Endodermal cell (in vitro differentiated cells): ENCODE measurements at places on chromosomes 1 and 21.
A peak's percentile ranks its signal among the peaks of the same experiment; 100 is the strongest.

DNA sequence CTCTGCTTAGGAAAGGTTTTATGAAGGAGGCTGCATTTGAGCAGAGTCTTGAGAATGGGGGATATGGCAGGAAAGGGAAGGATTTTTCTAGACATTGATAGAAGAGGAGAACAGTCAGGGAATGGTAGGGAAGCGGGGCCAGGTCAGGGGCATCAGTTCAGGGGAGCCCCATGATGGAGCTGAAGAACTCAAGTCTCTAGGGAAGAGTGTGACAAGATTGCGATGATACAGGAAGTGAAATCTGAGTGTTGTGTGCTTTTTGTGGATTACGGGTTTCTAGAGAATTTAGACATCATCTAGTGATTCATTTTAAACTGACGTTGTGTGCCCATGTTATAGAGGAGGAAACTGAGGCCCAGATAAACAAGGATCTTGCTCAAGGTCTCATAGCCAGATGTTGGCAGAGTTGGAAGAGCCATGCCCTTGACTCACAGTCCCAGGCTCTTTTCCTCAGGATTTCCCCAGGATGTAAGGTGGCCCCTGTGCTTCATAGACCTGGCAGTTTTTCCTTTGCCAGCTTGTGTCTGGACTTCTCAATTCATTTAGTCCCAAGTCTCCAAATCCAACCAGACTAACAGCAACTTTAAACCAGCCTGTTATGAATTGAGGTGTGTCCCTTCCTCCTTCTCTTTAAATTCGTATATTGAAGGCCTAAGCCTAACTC is 130.3 kb downstream of the ROR1 start:
- DNase-seq: no peak

DNA sequence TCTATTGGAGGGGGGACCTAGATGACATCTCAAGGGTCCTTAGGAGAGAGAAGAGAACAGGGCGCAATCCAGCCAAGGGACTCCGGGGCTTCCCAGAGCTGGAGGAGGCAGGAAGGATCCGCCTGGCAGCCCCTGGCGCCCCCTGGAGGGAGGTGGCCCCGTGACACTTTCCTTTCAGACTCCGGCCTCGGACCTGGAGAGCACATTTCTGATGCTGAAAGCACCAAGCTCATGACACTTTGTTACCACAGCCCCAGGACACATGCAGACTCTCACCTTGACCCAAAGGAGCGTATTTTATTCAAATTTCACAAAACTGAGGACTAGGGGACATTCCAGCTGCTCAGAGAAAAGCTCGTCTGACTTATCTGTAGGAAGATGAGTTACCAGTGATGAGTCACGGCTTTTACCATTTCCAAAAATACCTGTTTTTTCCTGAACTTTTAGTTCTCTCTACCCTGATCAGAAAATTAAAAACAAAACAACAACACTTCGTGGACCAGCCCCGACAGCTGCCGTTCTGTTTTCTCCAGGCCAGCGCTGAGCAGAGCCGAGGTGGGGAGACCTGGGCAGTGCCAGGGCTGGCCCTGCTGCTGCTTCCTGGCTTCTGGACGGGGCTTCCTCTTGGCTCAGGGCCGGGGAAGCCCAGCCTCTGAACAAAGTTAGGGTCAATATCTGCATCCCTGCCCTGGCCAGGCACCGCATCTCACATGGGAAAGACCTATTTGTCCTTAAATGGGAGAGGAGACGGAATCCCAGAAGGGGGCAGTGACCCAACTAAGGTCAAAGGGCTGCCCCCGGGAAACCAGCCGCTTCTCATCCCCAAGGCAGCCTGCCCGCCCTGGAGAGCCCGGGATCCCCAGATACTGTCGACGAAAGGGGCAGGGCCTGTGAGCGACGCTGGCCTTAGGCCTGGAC is 21.6 kb upstream of the POFUT2 start:
- DNase-seq: peak; percentile 95

DNA sequence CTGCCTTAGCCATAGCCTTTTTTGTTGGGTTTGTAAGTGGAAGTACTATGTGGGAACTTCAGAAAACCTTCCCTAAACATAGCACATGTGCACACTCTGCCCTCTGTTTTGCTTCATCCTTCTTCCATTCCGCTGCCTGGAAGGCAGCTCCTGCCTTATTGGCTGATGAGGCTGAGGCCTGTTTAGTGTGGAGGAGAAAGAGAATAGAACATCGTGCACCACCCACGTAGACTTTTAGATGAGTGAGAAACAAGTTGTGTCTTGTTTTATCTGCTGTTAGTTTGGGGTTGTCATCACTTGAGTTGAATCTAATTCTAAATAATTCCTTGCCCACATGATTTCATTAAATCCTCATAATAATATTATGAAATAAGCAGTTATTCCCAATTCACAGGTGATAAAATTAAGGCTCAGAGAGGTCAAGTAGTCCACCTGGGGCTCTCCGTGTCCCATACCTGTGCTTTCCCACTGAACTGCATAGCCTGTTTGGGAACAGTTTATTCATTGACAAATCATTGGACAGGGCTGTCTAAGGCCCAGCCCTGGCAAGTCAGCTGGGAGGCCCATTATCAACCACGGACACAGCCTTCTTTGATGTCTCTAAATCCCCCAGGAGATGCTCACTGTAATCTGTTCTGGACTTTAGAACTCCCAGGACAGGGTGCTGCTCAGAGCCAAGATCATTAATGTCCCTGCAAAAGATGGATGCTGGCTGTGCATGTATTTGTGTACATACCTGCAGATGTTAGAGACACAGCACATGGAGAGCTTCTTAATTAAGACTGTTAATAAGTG is 93.0 kb downstream of the ABCA4 start:
- no peak for DNase-seq

DNA sequence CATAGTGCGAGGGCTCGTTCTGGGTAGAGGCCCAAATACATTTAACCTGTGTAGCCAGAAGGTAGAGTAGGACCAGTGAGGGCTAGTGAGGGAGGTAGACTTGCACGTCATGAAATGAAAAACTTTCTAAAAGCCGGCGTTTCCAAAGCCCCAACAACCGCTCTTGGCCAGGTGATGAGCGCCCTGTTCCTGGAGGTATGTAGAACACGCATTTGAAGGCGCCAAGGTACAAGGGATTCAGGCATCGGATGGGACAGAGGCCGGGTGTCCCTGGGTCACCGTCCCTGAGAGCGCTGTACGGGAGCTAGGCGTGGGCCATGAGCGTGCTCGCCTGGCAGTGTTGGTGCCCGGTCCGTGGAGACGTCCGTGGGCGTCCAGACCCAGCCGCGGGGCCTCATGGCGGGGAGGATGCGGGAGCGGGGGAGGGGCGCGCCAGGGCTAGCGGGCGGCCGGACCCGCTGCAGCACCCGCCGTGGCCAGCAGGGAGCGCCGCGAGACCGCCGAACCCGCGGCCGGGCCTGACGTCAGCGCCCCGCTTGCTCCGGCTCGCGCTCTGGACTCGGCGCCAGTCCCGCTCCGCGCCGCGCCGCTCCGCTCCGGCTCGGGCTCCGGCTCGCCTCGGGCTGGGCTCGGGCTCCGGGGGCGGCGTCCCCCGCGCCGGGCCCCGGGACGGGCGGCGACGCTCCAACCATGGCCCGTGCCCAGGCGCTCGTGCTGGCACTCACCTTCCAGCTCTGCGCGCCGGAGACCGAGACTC is at the start of gene PTPRU:
PTPRU (plus strand) TSS at position 568 of the 757 bp plus-strand sequence; CDS start at position 691, 123 bp downstream.
- DNase-seq: peak; percentile 93

- peak; percentile 33 for DNase-seq
These were observed 55.0 kb downstream of the S1PR1 start for GRCh38 chr1:101291562-101292380.

DNA sequence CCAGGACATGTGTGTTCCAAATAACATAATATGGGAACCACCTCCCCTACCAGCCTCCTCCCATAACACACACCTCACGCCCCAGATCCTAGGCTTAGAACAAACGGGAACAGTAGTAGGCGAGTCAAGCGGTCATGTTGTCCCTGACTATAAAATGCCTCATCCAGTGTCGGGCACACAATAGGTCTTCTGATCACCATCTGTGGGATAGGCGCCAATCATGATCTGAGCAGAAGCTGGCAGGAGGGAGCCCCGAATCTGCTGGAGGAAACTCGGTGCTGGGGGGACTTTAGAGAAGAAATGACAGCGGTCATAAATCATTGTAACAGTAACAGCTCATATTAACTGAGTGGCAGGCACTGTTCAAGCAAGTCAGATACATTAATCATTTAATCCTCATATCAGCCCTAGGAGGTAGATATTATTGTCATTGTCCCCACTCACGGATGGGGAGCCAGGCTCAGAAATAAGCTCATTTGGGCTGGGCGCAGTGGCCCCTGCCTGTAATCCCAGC is 13.4 kb downstream of the ALPL start:
- DNase-seq: no peak

DNA sequence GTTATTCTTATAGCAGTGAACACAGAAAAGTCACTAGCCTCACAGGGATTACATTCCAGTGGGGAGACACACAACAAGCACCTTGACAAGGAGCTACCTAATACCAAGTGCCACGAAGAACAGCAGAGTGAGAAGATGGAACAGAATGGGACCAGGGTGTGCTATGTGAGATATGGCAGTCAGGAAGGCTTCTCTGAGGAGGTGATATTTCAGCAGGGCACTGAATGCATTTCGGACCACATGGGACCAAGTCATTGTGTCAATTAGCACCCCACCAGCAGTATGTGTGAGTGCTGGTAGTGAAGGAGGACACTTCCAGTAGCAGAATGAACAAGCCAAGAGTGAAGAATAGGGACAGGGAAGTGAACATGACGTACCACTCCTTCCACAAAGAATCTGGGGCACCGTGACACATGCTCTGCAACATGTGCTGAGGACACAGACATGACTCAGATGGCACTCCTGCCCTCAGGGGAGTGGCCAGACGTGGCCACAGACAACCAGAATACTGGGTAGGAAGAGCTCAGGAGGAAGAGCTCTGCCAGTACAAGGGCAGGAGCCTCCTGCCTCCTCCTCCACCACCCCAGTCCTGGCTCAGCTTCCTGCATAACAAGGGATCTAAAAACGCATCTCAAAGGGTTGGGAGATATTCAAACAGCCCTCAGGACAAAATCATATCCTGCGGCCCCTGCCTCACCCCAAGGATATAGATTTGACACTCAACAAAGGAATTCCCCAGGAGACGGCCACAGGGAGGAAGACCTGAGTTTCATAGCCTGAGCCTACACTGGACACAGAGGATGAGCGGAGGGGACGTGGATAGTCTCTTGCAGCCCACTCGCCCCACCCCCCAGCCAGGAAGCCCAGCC is 102.5 kb downstream of the TRABD2B start:
- peak; percentile 69 for DNase-seq

GRCh38 chr21:38533887-38534286 is 35.6 kb upstream of the ERG start:
- DNase-seq: no peak

DNA sequence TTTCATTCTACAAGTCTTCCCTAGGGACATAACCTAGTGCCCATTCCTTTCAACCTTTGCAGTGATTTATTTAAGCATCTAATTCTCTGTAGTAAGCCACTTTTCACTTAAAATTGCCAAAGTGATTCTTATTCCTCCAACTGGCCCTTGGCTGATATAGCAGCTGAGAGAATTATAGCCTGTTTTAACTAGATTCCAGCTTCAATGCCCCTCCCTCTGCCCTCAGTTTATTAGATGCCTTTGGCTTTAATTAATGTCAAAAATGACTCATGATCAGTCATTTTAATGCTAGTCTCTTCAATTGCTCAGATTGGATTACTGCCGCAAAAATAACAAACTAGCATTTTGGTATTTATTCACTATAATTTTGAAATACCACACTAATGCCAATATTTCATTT is 145.4 kb upstream of the KCTD3 start:
- DNase-seq: no peak

DNA sequence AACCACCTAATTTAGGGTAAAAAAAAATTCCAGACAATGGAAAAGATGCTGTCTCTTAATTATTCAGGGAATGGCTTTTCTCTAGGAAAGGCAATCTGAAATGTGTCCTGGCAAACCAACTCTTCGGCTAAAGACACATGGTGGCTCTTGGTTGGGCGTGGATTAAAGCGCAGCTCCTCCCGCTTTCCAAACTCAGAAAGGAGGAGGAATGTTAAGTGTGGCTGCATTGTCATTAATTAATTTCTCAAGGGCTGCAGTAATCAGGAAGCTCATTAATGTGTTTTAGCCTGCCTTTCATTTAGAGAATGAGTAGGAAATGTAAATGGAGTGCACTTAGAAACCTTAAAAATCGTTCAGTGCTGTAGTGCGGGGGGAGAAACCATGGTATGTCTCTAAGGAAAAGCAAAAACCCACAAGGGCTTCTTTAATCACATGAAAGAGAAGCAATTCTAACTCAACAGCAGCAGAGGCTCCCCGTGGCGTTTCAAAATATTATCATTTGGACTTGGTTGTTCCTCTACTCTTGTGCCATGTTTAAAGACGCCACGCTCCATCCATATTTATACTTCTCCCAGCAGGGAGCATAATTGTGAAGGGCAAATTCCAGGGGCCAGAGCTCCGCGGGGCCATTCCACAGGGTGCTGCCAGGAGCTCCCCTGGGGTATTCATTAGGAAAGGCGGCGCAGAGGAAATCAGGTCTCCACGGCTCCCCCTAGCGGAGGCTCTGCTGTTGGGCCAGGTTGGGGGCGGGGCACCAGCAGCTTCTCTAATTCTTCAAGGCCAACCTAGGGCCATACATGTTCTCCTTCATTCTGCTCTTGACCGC is 91.9 kb upstream of the SSX2IP start:
- peak; percentile 97 for DNase-seq

DNA sequence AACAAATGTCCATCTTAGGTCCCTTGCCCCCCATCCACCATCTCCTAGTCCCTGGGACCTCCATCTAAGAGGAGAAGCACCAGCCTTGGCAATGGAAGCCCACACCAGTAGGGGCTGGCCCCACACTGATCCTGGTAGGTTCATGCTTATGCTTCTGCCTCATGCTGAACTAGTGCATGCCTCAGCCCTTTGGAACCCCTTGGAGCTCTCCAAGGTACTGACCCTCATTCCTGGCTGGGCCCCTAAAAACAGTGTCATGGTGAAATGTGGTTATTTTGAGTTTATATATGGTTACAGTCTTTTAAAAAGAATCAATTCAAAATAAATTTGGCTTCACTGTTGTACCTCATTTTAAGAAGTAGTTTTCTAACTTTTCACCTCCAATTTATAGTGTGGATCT is 108.3 kb downstream of the HIVEP3 start:
- peak; percentile 88 for DNase-seq

DNA sequence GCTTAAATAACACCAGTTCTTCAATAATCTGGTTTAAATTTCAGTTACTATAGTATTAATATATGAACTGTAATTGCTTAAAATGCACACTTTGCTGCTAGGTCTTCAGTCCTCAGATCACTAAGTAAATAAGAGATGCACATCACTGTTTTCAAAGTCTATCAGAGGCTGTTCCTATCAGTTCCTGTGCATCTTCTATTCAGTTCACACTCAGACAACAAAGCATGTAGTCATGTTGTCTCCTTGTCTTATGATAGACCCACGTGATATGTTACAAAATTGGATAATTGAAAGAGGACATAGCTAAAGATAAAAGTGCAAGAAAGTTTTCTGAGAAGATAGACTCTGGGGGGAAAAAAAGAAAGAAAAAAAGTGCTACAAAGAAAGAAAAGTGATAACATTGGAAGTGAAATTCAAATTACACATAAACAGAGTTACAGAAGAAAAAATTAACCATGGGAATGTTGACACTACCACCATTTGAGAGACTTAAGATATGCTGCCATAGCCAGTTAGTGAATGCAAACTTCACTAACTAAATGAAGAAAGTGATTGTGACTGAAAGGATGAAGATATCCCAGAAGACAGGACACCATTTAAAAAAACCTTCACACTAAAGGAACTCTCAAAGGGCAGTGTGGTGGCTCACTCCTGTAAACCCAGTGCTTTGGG is 33.9 kb upstream of the TSNAX start:
- no peak for DNase-seq

GRCh38 chr1:89331890-89332289 is 32.0 kb upstream of the GBP6 start:
- no peak for DNase-seq

- DNase-seq: no peak
These were observed 200.0 kb downstream of the DISC1 start for GRCh38 chr1:231826566-231826965.

- no peak for DNase-seq
These were observed 28.6 kb downstream of the UBIAD1 start for GRCh38 chr1:11301601-11302000.
